ENCODE measurements at places on chromosomes 12 and 14.
A peak's percentile ranks its signal among the peaks of the same experiment; 100 is the strongest.

- no peak for DNase-seq
Measured at GRCh38 chr12:77850129-77850528, 19.4 kb downstream of the NAV3 start.

DNA sequence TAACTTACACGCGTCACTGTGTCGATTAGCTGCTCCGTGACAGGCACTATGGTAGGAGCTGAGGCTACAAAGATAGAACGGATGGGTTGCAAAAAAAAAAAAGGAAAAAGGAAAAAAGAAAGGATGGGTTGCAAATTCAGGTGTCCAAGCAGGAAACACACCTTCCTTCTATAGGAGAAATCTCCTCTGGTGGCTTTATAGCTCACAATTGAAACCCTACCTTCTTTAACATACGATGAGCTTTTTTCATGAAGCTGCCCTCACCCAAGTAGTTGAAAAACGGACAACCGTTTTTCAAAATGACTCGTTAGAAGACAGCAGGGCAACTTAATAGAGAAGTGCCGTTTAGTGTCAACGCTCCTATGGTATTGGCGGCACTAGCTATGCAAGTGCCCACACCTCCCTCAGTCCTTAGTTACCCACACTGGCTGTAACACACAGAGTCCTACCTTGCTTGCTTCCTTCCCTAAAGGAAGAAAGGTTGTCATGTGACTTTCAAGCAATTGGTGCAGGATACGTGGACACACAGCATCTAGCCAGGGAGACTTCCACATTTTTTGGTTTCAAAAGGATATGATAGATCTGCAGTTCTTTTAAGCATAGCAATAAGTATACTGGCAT lies 682 bp upstream of the TRIP11 start:
- DNase-seq, result peak; percentile 12

GRCh38 chr14:55838529-55839052 lies 258.6 kb downstream of the KTN1 start:
- DNase-seq, result no peak

GRCh38 chr12:27595231-27595642 lies 71.2 kb downstream of the PPFIBP1 start:
- no peak for DNase-seq

DNA sequence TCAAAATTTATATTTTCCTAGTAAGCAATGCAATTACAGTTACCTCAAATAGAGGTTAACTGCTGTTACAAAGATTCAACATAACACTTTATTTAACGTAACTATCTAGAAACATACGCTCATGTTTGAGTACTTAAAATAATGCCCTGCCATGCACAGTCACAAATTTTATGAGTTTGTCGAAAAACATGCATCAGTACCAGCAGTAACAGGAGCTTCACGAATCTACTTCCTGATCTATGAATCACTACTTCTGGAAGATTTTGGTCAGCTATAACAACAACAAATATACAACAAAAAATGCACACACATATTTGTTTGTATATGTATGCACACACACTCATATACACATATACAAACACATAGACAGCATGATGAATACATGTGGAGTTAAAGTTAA lies 881.8 kb downstream of the FSCB start:
- DNase-seq, result no peak

DNA sequence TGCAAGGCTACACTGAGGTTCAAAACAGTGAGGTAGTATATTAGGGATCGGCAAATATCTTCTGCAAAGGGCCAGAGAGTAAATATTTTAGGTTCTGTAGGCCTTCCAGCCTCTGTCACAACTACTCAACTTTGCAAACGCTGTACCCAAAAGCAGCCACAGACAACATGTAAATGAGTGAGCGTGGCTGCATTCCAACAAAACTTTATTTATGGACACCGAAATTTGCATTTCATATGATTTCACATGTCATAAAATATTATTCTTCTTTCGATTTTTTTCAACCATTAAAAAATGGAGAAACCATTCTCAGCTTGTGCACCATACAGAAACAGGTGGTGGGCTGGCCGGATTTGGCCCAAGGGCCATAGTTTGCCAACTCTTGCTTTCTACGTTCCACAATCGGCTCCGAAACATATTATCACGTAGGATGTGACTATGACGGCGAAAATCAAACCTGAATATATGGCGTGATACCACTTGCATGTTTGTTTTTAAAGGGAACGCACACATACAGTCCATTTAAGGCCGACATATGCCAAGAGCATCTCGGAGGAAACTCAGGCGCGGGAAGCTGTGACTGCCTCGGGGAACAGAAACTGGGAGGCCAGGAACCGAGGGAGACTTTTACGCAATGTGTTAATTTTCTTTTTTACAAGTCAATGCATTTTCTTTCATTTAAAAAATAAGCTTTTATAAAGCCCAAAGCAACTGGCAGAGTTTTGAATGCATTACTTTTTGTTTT lies 7.1 kb downstream of the NCOR2 start:
- DNase-seq, result no peak

DNA sequence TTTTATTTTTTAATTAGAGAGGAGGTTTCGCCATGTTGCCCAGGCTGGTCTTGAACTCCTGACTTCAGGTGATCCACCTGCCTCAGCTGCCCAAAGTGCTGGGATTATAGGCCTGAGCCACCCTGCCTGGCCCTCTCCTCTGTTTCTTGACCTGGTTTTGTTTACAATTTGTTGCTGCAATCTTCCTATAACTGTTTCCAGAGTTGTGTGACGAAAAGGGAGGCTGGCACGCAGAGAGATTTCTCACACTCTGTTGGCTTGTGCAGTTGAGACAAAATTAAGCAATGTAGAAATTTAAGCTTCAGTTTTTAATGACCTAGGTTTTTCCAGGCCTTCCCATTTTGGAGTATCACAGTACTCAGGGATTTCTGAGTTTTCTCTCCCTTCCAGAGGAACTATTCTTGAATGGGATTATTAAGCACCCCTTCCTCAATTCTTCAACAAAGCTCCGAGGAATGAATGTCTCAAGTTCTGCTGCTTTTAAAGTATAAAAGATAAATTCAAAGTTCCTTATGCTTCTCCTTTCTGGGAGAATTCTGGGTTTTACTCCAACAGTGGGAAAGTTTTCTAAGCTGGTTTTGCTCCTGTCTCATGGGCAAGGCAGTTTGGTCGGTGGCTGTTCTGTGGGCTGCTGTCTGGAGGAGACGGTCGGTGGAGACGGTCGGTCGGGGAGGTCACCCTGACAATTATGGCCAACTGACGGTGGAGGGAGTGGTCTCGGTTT lies 20.4 kb upstream of the FOS start:
- DNase-seq, result no peak

DNA sequence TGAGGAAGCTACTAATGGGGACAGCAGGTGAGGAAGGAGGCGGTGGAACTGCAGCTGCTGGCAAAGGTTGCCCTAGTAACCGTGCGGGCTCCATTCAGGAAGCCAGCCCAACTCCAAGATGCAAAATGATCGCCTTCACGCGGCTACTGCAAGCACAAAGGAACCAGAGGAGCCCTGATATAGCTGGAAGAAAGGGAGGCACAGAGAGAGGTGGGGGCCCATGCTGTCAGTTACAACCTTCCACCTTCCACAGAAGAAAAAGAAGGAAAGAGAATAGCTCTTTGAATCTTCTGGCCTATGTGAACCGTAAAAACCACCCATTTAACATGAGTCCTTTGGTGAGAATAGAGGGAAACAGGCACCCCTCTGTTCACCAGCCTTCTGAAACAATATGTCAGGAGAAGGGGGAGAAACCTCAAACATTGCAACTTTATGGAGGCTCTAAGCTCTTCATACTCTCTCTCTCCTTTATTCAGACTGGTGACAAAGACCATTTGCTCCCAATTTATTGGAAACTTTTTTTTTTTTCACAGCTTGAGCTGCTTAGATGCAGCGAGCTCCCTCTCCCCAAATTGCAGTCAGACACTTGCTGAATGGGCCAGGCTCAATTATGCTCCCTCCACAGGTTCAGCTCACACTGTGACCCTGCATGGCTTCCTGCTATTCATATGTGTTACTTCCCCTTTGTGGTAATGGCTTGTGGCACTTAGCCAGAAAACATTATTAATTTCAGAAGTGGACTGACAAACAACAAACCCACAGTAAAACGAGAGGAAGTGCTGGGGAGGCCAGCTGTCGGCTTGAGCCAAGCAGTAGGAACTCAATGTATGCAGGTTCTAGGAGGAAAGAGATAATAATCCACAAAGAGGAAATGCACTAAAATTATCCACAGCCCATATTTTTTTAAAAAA lies 6.2 kb downstream of the DUSP6 start:
- DNase-seq, result peak; percentile 100

DNA sequence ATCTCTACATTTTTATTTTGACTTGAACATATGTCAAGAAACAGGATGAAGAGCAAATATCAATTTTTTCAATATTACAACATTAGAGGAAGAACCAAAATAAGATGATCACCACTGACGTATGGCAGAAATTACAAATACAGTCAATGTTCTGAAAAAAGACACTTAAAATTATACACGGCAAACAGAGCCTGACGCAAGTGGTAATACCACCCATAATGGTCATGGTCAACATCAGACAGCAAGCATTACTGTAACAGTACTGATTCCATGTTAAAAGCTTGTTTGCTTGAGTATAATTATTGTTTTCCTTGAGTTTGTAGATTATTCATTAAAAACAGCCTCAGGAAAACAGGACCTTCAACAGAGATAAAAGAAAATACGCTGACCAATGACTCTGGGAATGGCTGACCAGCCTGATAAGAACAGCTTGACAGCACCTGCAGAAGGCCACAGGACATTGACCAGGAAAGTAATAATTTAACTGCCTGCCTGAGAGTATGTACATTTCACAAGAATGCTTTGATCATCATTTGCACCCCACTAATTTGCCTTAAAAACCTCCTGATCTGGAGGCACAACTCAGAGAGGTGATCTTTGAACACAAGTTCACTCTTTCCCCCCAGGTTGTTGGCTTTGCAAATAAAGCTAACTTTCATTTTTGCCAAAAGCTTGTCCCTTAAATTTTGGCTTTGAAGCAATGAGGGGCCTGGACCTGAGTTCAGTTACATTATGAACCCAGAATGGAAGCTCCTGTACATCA lies 187.3 kb downstream of the IPO8 start:
- DNase-seq, result no peak

DNA sequence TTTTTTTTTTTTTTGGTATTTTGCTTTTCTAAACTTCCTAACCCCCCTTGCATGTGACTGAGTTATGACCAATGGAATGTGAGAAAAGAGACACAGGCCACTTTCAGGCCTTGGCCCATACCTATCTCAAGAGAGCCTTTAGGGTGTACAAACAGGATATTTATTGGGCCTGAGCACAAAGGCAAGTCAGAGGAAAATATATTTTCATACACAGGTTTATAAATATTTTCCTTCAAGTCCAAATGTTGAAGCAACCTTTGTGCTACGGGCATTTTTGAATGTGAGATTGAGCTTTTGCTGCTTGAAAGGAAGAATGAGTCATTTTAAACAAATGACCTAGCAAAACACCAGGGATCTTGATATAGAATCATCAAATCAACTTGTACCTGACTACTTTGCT lies 228.6 kb upstream of the E2F7 start:
- DNase-seq, result no peak

GRCh38 chr14:102848830-102849525 lies 71.7 kb downstream of the TRAF3 start:
- peak; percentile 9 for DNase-seq

GRCh38 chr14:63735720-63736119 lies 7.9 kb upstream of the SGPP1 start:
- DNase-seq, result no peak

DNA sequence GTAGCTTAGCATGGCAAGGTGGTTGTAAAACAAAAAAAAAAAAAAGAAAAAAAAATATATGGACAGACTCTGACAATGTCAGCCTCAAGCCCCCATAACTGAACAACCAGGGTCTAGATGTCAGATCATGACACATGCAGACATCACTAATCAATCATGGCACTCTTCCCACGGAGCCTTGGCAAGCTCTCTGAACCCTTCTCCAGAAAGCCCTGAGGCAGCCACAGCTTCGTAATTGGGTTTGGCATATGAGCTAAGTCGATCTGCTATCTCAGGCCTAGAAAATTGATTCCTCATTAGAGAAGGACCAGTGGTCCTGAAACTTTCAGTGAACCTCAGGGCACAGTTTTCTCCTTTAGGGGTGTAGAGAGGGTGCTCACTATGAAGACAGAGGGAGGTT lies 112.2 kb downstream of the GPR135 start:
- DNase-seq, result no peak

DNA sequence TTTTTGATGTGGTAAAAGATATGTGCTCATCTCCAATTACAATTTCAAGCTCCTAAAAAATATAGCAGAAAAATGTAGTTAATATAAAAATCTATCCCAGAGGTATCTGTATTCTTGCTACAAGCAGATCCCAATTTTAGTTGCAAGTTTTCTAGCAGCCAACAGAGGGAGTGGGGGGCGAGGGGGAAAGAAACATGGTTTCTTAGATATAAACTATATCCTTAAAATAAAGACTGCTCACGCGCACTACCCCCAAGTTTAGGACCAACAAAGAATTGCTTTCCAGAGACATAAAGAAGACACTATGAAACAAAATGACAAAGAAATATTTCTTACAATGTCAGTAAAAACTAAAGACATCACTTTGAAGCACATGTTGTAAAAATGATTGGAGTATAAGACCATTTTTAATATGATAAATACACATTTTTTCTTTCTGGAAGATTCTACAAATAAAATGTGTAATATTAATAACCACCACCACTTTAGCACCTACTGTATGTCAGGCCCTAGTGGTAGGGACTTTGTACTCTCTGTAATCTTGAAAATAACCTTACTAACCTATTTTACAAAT lies 5.4 kb downstream of the MAGOHB start:
- peak; percentile 24 for DNase-seq

DNA sequence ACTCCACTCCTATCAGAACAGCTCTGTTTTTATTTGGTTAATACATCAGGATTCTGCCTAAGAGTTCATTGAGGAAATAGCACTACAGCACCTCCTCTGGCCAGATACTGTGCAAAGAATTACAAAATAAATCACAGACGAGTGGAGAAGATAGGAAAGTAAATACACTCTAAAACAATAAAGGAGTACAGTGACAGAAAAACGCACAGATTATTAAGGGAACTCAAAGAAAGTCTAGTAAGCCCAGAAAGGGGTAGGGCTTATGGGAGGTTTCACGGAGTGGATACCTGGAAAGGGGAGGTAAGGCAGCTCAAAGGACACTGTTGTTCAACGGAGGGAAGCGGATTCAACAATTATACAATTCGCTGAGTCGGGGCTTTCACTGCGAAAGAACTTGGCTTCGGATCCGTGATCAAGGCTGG lies 5.5 kb downstream of the OR10AD1 start:
- DNase-seq, result peak; percentile 31

DNA sequence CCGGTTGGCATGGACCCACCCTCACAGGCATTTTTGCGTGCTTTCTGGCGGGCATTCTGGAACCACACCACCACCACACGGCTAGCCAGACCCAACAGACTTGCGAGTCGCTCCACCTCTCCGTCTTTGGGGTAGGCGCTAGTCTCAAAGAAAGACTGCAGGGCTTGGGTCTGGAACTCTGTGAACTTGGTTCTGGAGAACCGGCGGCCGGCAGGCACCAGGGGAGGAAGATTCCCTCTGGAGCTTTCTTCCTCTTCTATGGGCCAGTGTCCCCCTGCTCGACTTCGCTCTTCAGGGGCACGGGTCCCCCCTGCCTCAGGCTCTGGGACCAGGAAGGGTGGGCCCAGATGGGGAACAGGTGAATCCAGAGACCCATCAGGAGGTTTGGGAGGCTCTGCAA lies 26.6 kb downstream of the ZFHX2 start:
- no peak for DNase-seq

All from hematopoietic multipotent progenitor cell (in vitro differentiated cells).